Stimulated activated CD4-positive, alpha-beta T cell treated with anti-CD3 and anti-CD28 coated beads, Interleukin-4, amount 100 ng/mL, for 1 hour (primary cell): ENCODE measurements at places on chromosomes 4 and X.

DNA sequence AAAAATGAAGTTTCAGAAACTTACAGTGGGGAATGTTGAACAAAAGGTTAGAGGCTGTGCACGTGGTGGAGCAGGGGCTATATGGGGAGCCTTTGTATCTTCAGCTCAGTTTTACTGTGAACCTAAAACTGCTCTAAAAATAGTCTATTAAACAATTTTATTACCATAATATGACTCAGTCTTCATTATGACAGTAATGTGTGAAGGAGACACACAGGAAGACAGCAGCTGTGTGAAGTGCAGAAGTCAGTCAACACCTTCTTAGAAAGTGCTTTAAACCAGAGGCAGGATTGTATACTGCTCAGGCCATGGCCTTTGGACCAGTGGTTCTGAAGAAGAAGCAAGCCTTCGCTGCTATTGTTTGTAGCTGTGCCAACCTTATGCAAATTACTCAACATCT, 89.7 kb downstream of the ARHGAP10 start:
- no peak for DNase-seq

- no peak for DNase-seq
These were observed 460.4 kb upstream of the BOD1L1 start for GRCh38 chr4:14087921-14088320.

DNA sequence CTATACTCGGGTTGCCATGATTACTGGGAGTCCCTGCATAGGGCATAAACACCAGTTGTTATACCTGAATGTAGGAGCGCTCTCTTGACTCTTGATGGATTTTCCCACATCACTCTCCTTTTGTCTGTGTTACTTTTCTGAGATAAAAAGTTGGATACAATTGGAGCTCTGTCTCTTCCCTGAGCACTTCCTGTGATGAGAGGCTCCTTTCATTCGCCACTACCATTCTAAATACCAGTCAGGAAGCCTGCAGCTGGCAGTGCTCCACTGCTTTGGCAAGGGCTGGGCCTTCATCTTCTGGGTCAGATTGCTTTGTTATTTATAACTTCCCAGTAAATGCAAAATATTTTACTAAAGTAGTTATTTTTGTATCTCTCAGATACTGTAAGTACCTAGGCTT, 13.9 kb downstream of the TCEANC start:
- DNase-seq: no peak

DNA sequence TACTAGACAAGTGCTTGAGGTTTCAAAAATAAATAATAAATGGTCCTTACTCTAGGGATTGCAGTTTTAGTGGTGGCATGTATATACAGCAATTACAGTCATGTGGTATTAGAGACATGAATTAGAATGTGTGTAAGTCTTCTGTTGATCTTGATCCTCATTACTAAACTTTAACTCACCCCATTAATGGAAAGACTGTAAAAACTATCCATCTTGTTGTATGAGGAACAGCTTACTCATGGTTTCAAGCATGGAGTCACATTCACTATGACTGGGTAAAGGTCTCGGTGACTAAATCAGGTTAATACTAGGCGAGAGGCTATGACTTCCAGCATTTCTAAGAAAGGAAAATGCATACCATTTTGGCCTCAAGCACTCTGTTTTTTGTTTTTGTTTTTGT, 107.0 kb upstream of the HPGD start:
- no peak for DNase-seq

- no peak for DNase-seq
These were observed 406.8 kb downstream of the PCDH7 start for GRCh38 chr4:31126881-31127398.

- peak; percentile 75 for DNase-seq
These were observed 220.1 kb downstream of the AFAP1 start for GRCh38 chr4:7719354-7720174.

GRCh38 chr4:61817071-61817470, 616.9 kb downstream of the ADGRL3 start:
- no peak for DNase-seq

DNA sequence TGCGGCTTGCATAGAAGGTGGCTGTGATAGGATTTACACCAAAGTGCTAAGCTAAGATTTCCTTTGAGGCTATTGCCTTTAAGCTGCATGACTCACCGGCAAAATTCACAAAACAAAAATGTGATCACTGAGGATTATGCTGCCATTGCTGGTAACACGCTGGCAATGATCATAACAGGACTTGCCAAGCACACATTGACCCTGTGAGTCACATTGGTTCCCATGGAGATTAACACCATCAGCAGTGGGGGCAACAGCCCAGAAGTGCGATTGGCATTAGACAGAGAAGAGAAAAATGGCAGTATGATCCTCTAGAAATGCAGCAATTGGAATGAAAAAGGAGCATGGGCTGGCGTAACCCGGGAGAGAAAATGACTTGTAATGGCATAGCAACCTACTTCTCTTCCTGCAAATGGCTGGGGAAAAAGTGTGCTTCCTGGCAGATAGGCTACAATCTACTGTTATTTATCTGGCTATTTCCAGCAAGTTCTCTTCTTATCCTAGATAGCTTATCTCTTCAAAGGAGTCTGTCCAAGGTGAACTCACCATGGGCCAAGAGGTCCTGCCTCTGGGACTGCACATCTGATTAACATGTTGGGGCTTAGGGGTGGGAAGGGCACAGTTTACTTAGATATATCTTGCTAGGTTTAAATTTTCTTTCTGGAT, 314.2 kb upstream of the IGFBP7 start:
- DNase-seq: no peak

GRCh38 chr4:74537459-74537858, 92.5 kb downstream of the AREG start:
- DNase-seq: no peak

DNA sequence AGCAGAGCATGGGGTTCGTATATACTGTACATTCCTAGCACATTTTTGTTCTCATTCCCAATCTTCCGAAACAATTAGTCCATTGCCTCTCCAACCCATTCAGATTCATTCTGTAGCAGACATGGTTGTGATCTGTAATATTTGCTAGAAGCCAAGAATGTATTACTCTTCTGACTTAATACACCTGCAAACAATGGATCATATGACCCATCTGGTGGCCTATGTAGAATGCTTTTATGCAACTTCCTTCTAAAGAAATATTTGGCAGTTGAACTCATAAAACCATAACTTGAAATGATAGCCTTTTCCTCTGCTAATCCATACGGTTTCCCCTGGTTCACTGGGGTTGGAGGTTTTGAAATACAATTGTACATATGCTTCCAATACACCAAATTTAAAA, 32.8 kb upstream of the SGMS2 start:
- no peak for DNase-seq

DNA sequence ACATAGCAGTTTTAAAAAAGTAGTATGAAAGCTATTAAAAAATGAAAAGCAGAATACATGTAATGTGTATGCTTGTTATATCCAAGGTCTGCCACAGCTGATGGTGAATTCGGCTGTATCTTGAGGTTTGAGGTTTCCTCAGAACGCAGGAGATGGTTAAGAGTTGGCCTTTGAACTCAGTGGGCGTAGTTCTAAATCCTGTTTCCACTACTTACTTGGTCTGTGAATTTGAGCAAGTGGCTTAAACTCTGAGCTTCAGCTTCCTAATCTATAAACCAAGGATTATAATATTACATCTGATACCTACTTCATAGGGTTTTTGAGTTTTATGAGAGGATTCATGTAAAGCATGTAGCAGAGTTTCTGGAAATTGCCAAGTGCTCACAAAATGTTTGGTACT, 125.2 kb downstream of the STIM2 start:
- DNase-seq: no peak

DNA sequence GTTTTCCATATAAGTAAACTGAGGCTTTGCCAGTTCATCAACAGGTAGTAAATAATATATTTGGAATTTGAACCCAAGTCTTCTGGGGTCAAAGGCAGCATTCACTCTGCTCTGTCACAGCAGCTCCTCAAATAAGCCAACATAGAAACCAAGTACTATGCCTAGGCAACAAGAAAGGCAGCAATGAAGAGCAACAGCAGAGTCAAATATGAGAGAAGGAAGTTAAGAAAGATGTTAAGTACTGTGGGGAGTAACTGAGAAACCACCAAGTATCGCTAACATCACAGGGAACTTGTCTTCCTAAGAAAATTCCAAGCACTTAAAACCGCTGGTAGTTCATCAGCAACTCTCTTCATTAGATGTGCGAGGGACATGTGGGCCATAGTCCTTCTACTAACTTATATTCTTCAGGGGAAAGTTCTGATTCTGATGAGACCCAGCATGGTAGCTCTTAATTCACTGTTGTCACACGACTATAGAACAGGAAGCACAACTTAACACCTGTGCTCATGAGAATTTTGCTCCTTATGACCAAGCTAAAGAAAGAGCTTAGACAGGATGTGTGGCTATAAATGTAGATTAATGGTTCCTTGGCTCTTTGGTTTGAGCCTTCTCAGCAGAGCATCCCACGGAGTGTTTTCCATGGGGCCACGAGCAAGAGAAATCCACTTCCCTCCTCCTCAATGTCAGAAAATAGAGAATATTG, 107.8 kb downstream of the AR start:
- DNase-seq: no peak

DNA sequence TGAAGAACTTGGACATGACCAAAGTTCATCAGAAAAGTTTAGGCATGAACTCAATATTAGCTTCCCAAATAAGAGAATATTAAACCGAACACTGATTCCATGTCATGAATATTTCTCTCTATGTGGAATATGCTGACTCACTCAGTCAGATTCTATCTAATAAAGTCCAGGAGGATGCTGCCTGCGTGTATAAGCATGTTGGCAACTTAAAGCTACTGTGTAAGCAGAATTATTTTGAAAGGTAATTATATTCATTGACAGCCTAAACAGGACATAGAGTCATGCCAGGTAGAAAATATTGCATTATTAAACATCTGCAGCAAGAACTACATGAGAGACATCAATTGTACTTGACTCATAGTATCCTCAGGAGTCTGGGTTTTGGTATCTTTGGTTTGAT, 367.9 kb upstream of the SPOCK3 start:
- DNase-seq: no peak

DNA sequence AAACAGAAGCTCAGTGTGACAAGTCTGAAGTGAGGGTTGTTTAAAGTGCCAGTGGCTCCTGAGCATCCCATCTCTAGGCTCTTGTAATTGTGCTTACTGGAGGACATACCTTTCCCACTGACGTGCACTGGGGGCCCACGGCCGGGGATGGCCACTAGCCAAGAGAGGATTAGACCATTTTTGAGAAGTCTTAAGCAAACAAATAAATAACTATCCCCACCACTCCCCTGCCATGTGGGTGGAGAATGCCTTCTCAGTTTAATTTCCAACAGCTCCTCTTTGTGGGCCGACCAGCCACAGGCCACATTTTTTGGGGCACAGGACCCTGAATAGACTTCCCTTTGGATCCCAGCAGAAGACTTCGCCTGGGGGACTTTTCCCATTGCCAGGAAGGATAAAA, 125.0 kb upstream of the MSX1 start:
- DNase-seq: no peak

DNA sequence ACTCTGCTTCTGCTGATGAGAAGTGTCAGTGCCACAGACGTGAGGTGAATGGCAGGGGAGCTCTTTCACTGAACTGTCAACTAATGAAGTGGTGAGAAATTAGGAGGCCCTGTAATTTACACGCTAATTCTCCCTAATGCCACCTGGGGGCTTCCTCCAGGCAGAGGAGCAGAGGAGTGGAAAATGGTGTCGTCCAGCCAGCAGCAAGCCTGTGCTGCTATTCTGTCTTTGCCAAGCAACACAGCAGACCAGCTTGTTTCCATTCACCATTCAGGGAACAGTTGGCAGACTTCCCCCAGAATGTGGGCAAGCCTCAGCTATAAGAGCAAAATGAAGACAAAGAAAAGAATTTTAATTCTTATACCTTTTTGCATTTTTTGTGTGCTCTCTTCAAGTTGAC, 245.2 kb upstream of the TET2 start:
- no peak for DNase-seq

DNA sequence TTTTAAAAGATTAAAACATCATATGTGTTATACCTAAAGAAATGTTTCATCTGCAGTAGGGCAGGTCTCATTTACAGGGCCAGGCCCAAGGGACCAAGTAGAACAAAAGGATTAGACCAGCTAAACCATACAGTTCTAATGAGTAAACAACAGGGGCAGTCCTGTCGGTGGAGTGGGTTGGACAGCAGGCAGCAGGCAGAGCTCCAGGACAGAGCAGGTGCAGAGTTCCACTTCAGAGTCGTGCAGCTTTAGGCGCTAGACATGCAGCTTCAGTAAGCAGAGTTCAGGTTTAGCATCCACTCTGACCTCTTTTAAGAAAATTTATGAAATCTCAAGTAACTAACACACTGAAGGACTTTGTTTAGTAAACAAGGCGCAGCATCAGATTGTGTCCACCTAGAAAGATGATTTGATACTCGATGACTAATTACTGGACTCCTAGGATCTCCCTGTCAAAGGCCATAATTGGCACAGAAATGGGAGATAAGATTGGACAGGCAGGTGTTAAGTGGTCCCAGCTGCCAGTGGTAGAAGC, 487.7 kb upstream of the INTU start:
- no peak for DNase-seq

- no peak for DNase-seq
These were observed 16.1 kb upstream of the KLB start for GRCh38 chr4:39390603-39391002.

GRCh38 chr4:183601381-183601780, 57.6 kb downstream of the RWDD4 start:
- no peak for DNase-seq

DNA sequence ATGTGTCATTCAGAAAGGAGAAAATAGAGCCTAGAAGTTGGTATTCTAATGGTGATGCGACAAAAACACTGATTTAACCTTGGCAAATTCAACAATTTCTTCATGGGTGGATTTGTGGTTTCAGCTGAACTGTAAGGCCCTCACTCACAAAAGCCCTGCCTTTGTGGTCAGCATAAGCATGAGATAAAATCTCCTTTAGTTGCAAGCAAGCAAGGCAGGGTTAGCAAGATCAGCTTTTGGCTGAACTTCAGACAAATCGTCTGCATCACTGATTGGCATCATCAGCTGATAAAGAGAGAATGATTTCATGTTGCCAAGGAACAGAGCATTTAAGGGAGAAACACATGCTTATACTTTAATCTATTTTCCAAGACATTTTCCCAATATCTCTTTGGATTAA, 2582.2 kb downstream of the PCDH7 start:
- DNase-seq: no peak

- DNase-seq: no peak
These were observed 61.6 kb upstream of the NAP1L5 start for GRCh38 chr4:88759039-88759894.

DNA sequence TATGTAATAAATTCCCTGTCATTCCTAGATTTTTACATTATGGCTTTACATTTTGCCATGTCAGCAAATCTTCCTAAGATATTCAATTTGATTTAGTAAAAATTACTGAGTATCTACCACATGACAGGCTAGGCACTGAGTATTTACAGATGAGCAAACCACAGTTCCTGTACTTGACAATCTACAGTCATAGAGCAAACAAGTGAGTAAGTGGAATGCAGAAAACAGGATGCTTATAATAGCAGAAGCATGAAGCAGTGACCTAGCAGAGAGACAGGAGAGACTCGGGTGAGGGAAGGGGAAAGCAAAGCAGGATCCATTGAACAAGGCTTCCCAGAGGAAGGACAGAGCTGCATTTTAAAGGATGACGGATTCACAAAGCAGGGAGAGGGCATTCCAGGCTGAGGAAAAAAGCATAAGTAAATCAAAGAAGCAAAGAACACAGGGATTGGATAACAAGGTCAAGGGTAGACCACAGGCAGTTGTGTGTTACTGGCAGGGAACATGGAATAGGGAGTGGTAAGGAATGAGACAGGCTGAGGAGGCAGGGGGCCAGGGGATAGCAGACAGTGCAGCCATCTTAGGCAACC, 124.7 kb upstream of the C1QTNF7 start:
- DNase-seq: no peak
